ENCODE measurements at places on chromosomes 7 and 10.

- peak; percentile 49 for DNase-seq
These were observed at the start of gene CCL26 for GRCh38 chr7:75772081-75773077. Gene CCL26, minus strand, starts transcription at chr7:75772211. Its CDS starts 35 bp downstream, at chr7:75772176.

- DNase-seq, result no peak
These were observed 206.7 kb downstream of the HDAC9 start for GRCh38 chr7:18702071-18702829.

- DNase-seq, result no peak
These were observed 9.3 kb upstream of the HUS1 start for GRCh38 chr7:47988496-47989386.

DNA sequence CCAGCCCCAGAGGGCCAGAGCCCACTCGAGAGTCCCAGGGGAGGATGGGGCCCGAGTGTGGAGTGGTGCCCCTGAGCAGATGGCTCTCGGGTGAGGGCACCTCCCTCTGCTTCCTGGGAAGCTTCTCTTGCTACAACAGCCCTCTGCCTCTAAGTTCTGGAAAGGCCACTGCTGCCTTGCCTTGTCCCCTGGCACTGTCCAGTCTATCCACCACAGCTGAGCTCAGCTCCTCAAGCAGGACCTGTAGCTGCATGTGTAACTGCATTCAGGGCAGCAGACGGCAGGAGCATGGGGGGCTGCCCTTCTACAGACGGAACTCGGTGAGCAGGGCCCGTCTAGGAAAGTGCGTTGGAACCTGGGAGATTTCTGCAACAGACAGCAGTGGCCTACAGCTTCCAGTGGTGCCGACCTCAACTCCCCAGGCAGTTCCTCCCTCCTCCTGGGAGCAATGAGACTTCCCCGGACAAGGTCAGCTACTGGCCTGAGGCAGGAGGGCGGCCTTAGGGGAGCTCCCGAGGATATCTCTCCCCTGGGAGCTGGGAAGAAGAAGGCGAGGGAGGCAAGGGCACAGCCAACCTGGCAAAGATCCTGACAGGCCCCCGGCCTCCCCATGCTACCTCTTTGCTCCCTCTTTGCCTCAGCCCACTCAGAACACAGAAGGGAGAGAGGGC, 88.5 kb downstream of the DLG5 start:
- no peak for DNase-seq

GRCh38 chr7:146656988-146657387, 540.4 kb downstream of the CNTNAP2 start:
- no peak for DNase-seq

GRCh38 chr10:58177362-58177947, 90.2 kb downstream of the IPMK start:
- DNase-seq, result no peak

- DNase-seq, result no peak
These were observed 90.3 kb upstream of the DDC start for GRCh38 chr7:50655490-50655889.

DNA sequence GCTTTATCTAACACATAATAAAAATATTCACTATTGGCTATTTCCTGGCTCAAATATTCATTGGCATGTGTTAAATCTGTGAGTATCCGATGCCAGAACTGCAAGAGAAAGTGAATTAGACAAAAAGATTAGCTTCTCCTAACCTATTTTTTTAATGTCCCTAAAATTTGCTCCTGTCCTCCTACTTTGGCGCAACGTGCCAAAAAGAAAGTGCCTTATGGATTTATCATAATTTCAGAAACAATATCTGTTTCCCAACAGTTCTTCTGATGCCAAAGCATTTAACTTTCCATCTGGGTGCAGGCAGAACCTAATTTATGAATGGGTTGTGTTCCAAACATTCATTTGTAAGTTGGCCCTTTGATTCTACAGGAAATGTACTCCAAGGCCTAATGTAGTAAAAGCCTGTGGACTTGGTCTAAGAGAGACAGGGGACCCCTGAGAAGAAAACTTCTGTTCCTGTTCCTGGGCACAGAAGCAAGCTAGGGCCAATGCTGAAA, 15.4 kb downstream of the PIP4K2A start:
- no peak for DNase-seq

DNA sequence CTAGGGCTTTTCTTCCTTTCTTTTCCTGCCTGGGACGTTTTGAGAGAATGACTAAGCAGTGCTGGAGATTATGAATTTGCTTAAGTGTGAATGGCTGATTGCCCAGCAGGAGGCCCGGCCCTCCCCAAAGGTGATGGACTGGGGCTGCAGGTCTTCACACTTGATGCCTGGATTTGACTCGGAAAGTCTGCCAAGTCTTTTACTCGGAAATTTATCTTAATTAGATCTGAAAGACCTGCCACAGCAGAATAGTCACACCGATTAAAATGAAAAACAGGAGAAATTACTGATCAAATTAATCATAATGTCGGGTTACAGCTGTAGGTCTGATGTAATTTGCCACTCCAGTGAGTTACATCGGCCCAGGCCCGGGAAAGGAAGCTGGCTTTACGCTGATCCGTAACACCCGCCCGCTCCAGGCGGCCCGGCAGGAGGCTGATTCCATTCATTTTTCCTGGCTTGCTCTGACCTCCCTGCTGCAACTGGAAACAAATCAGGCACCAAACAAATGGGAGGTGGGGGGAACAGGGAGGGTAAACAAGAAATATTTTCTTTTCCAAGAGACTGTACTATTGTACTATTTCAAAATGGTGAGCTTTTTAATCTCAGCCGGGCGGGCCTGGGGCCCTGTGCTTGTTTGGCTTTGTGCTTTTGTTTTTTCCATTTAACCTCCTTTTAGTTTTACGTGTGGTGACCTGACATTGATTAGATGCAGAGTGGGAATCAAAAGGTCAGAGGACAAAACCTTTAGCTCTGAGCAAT, 212.4 kb upstream of the YAE1 start:
- DNase-seq, result peak; percentile 30

GRCh38 chr10:119403921-119404320, 138.6 kb downstream of the RGS10 start:
- no peak for DNase-seq

DNA sequence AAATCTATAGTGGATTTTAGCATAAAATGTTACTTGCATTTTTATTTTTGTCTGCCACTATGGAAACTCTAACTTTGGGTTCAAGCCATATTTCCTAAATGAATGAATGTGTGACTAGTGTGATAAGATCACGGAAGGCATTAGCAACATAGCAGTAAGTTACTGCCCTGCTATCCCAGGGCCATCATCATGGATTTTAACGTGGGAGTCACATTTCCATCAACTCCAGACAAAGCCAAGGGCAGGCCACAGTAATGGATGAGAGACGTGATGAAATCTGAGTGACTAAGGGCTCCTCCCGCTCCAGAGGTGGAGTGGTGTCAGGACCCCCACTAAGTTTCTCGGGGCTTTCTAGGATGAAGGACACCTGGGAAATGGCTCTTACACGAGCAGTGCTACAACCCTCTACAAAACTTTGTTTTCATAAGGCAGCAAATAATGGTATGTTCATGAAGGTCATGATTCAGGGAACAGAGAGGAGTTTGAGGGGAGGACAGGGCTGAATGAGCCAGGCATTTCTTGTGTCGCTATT, 34.3 kb downstream of the C10orf120 start:
- DNase-seq, result no peak

GRCh38 chr7:124655990-124656389, 109.6 kb downstream of the GPR37 start:
- DNase-seq, result no peak

DNA sequence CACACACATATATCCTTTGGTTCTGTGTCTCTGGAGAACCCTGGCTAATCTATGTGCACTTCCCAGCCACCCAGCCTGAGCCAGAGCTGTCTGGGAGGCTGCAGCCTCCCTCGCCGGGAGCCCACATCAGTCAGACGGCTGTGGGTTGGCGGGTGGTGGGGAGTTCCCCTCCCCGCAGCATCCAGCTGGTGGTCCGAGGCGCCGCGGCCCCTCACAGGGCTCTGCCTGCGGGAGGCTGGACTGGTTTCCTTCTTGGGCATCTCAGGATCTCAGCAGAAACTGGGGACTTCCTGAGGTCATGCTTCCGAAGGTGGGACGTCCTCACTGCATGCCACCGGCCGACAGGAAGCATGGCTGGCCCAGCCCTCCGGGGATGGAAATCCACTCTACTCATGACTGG, 22.0 kb upstream of the PSMG3 start:
- DNase-seq, result no peak

DNA sequence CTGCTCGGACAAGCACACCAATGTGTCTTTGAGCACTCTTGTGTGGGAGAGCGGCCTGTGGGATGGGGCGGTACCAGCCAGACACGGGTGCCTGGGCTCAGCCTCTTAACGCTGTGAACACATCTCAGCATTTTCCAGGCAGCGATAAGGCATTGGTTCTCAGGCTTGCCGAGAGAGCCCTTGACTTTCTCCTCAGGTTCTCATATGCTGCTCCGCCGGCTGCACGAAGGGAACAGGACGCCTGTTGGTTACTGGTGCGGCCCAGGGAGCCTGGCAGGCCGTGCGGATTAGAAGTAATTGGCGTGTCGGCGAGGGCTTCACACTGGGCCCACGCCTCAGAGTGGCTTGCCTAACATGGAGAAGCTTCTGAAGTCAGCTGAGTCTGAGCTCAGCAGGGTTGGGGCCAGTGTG, 456.7 kb upstream of the FOXK1 start:
- no peak for DNase-seq

DNA sequence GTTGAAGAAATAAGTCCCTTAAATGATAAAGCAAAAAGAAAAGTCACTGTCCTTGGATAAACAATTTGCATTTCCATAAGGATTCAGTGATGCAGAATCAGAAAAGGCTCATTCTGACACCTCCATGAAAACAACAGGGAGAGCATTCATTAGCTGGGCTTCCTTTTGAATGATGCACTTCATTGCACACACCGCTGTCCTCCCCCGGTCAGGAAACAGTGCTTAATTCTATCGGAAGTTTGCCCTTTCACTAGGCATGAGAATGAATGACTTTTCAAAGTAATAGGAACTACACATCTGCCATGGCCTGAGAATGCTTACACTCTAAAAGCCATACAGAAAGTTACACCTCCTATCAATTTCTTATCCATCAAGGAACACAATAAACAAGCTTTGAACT, 4.2 kb downstream of the PCDH15 start:
- DNase-seq, result no peak

DNA sequence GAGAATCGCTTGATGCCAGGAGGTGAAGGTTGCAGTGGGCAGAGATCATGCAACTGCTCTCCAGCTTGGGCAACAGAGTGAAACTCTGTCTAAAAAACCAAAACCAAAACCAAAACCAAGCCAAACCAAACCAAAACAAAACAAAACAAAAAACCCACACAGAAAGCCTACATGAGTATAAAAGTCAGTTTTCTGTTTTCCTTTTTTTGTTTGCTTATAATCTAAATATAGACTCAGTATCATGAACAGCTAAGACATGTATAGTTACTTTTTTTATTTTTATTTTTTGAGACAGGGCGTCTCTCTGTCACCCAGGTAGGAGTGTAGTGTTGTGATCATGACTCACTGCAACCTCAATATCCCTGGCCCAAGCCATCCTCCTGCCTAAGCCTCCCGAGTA, 16.8 kb upstream of the MTPN start:
- DNase-seq, result no peak

- no peak for DNase-seq
These were observed 165.9 kb downstream of the DNAJB6 start for GRCh38 chr7:157502701-157503111.

DNA sequence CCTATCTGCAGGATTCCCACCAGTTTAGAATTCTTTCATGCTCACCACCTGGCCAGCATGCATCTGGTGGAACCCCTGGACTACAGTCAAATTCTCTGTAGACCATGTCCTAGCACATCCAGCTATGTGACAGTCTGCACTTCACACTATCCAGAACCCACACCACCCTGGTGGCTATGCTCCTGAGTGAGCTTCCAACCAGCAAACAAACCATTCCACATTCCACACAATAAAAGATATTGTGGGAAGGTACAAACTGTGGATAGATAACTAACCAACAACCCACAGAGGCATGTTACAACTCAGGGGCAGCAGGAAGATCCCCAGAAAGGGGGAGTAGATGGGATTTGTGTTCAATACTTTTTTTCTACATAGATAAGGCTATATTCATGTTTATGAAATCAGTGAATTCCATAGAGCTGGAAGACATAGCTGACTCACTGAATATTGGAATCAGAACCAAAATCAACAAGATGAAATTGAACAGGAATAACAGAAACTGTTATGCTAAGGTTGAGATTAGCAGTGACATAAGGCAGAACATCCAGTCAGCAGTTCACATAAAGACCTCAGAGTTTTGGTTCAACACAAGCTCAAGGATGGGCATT, 72.5 kb downstream of the LRRC17 start:
- no peak for DNase-seq

GRCh38 chr10:6279540-6280267, 77.0 kb downstream of the PFKFB3 start:
- DNase-seq, result no peak

GRCh38 chr7:30471205-30471604, 7.4 kb downstream of the NOD1 start:
- DNase-seq, result no peak

DNA sequence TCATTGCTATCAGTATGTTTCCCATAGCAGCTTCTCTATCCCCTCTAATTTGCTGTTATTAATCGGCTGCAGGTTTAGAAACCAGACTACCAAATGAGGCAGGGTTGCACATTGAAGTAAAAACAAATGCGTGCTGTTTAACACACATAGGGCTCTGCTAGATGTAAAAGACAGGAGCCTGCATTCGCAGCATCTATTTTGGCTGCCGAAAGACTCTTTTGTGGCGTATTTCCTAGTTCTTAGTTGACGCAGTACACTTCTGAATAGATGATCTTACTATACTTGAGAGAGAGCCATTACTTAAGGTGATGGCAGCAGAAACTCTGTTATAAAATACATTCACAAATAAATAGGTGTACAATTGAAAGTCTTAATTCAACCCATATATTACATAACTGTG, 21.4 kb downstream of the SGCE start:
- DNase-seq, result no peak

- DNase-seq, result no peak
These were observed 25.7 kb downstream of the MYO3A start for GRCh38 chr10:25959540-25960232.

DNA sequence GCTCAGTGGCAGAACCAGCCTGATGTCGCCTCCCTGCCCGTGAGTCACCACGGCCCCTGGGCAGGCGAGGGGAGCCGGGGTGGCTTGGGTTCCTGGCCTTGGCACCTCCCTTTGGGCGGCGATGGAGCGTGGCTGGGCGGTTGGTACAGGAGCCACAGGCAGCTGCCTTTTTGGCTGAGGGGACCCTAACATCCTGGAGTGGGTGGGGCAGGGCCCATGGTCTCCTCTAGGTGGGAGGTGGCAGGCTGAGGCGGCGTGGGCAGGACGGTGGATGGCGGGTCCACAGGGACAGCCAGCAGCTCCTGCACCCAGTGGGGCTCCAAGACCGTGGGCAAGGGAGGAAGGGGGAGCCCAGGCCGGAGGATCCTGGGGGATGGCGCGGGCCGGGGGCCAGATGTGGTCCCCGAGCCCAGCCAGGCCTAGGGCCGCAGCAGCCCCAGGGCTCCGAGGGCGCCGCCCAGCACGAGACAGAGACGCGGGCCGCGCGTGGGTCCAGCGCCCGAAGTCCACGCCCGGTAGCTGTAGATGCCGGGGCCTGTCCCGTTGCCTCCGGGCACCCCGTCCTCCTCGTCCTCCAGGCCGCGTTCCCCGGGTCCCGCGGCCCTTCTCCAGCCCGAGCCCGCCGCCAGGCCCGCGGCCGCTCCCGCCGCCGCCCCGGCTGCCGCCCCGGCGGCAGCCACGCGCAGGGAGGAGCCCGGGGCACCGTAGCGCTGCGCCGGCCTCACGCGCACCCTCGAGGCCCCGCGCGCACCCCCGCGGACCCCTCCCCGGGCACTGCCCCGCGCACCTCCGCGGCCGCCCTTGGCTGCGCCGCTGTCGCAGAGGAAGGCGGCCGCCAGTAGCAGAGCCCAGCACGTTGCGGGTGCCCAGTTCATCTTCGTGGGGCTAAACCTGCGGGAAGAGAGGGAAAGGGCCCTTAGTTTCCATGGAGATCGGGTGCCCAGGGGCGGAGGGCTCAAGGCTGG, 1.3 kb downstream of the SPRN start:
- no peak for DNase-seq

Measured in non-pigmented ciliary epithelial cell (primary cell).